ENCODE measurements at places on chromosomes 3 and 15.

GRCh38 chr3:76403556-76403955, 618.2 kb upstream of the ZNF717 start:
- DNase-seq: no peak

- no peak for DNase-seq
Observed at GRCh38 chr3:123941542-123941941, 19.5 kb downstream of the CCDC14 start.

DNA sequence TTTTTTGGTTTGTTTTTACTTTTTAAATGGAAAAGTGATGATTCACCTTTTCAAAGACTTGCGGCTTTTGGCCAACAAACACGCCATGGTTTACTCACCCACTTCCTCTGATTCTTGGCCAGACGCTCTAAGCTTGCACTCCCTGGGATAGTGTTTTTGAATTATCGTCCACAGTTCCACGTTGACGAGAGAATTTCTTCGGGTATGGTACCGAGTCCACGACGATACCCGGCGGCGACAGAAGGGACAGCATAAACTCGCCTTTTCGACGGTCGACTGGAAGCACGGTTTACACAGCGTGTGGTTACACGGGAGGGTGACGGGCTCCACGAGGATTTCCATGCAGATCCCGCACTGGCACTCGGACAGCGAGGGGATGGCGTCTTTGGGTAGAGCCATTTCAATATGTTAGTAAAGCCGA, 783 bp downstream of the RNF168 start:
- peak; percentile 75 for DNase-seq

DNA sequence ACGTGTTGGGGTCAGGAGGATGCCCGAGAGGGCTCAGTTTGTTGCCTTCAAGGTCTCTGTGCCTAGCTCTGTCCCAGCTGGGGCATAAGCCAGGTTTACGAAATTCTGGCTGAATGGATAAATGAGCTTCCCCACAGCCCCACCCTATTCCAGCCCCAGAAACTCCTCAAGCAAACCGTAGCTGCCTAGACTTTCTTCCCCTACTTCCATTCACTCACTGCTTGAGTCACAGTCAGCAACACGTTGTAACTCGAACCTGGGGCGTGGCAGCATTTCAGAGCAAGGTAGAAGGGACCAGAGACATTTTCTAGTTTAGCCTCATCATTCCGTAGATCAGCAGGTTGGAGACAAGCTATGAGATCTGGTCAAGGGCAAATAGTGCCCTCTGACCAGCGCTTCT, 24.2 kb downstream of the NMNAT3 start:
- no peak for DNase-seq

All from MM.1S (cell line).